Thyroid gland (tissue), 4 donors: ENCODE measurements at places on chromosomes 4 and X.

GRCh38 chr4:113145519-113146291, 96.3 kb downstream of the ANK2 start:
- H3K27me3 ChIP-seq, result no peaks in the 10 kb centered on the region
- no peak overlapping the region for H3K27ac ChIP-seq
- peak; percentile 40 for DNase-seq
- peaks cover 21% of the 10 kb centered on the region for H3K4me1 ChIP-seq
- no peak overlapping the region for H3K4me3 ChIP-seq
- no peaks in the 10 kb centered on the region for H3K36me3 ChIP-seq

DNA sequence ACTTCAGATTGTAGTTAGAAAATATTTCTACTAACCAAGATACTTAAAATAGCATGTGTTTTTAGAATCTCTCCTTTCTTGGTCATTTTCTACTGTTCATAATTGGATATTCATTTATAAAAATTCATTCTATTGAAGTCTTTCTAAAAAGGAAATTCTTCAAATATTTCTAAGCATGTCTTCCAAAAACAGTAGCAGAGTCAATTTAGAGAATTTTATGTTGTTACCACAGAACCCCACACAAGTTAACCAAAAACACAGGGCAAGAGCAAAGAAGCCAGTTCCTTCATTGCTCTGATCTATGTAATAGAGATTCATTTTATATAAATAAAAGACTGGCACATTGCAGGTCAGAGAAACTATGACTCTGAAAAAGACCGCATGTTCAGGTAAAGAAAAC, 345.1 kb upstream of the PITX2 start:
- no peaks in the 10 kb centered on the region for H3K36me3 ChIP-seq
- no peak overlapping the region for H3K27ac ChIP-seq
- H3K4me3 ChIP-seq, result no peak overlapping the region
- DNase-seq, result no peak
- H3K27me3 ChIP-seq, result no peaks in the 10 kb centered on the region

GRCh38 chrX:53669258-53669657, 17.3 kb downstream of the HUWE1 start:
- no peak for DNase-seq
- peaks cover 22% of the 10 kb centered on the region for H3K4me1 ChIP-seq
- H3K4me3 ChIP-seq, result no peak overlapping the region
- no peaks in the 10 kb centered on the region for H3K36me3 ChIP-seq
- H3K27me3 ChIP-seq, result no peaks in the 10 kb centered on the region

DNA sequence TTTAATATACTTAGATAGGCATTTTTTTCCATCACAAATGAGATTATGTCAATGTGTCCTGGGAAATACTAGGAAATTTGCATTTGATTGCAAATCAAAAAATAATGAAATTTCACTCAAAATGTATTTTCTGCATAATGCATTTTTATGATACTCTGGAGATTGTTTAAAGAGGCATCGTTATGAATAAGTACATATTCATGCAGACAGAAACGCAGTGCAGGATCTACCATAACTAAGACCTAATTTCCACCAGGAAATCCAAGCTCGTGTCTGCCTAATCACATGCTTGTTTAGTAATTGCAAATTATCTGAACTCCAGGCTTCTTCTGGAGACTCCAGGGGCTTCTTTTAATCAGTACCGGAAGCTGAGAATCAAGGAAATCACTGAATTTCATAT, 163.5 kb upstream of the MXRA5 start:
- no peak overlapping the region for H3K27ac ChIP-seq
- H3K4me1 ChIP-seq, result no peaks in the 10 kb centered on the region
- no peaks in the 10 kb centered on the region for H3K27me3 ChIP-seq
- H3K4me3 ChIP-seq, result no peak overlapping the region

GRCh38 chrX:150547375-150548115, 20.9 kb upstream of the MTM1 start:
- H3K36me3 ChIP-seq, result no peaks in the 10 kb centered on the region
- no peaks in the 10 kb centered on the region for H3K27me3 ChIP-seq
- no peak overlapping the region for H3K4me3 ChIP-seq
- peak; percentile 88 for DNase-seq
- peaks cover 35% of the 10 kb centered on the region for H3K4me1 ChIP-seq

DNA sequence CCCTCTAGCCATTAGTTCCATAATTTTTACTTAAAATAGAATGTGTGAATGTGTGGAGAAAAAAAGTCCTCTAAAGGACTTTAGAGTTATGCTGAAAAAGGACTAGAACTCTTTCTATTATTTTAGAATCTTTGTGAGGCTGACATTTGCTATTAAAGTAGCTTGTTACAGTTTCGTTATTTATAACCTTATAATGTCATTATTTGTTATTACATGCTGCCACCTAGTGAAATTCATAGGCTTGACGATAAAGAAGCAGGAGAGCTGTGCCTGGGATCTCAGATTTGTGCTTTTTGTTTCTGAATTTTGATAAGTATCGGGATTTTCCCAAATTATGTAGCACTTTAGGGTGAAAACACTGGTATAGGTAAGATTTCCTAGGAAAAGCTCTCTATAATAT, 38.5 kb upstream of the TAPT1 start:
- H3K36me3 ChIP-seq, result no peaks in the 10 kb centered on the region
- H3K4me1 ChIP-seq, result no peaks in the 10 kb centered on the region
- no peak for DNase-seq
- no peaks in the 10 kb centered on the region for H3K27me3 ChIP-seq

DNA sequence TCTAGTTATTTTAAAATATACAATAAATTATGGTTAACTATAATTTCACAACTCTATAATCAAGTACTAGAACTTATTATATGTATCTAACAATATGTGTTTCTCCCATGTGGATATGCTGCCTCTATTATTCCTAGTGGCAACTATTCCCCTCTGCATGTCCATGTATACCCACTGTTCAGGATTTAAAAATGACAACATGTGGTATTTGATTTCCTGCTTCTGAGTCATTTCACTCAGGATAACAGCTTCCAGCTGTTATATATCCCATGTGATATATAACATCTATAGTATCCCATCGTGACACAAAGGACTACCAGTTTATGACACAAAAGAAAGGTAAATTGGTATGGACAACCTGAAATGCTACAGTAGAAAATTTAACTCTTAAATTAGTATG, 167.4 kb upstream of the TACR3 start:
- H3K27me3 ChIP-seq, result no peaks in the 10 kb centered on the region
- no peaks in the 10 kb centered on the region for H3K4me1 ChIP-seq
- no peak overlapping the region for H3K4me3 ChIP-seq
- no peak for DNase-seq

- H3K36me3 ChIP-seq, result no peaks in the 10 kb centered on the region
- no peak for DNase-seq
- H3K4me1 ChIP-seq, result no peaks in the 10 kb centered on the region
- no peaks in the 10 kb centered on the region for H3K27me3 ChIP-seq
- no peak overlapping the region for H3K27ac ChIP-seq
These were observed 457.4 kb downstream of the IL1RAPL1 start for GRCh38 chrX:29044423-29045184.

GRCh38 chrX:117429501-117429900, 687.1 kb downstream of the KLHL13 start:
- no peaks in the 10 kb centered on the region for H3K4me1 ChIP-seq
- no peaks in the 10 kb centered on the region for H3K27me3 ChIP-seq
- no peaks in the 10 kb centered on the region for H3K36me3 ChIP-seq
- DNase-seq, result no peak

DNA sequence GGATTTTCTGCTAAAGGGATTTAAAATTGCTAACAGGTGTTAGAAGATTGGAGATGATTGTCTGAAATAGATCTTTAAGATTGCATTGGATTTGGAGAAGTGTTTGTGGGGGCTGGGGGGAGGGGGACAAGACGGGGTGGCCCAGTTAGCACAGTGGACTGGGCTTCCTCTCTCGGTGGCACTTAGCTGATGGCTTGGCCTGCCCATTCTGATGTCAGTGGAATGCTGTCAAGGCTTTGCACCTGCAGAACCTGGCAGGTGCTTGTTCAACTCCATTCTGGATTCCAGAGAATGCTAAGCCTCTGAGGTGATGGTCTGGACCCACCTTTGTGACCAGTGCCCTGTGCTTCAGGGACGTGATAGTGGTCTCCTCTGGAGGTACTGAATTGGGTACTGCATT, 43.7 kb downstream of the ADD1 start:
- H3K4me3 ChIP-seq, result no peak overlapping the region
- no peak overlapping the region for H3K27ac ChIP-seq
- H3K27me3 ChIP-seq, result no peaks in the 10 kb centered on the region
- H3K4me1 ChIP-seq, result no peaks in the 10 kb centered on the region

DNA sequence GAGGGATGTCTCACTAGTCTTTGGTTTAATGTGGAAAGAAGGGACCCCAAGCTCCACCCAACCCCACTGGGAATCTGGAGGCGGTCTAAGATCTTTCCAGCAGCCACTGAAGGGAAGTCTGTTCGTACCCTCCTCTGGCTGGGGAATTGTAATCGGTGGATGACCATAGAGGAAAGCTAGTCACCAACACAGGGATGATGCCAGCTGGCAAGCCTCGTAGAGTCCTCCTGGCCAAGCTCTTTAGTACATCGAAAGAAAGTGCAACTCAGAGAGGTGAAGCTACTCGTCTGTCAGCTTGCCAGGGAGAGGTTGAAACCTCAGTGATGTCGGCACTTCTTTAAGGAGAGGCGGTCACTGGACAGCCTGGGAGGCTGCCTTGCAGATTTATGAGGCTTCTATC, 58.7 kb downstream of the MAMLD1 start:
- no peaks in the 10 kb centered on the region for H3K36me3 ChIP-seq
- H3K27ac ChIP-seq, result no peak overlapping the region
- DNase-seq, result no peak

DNA sequence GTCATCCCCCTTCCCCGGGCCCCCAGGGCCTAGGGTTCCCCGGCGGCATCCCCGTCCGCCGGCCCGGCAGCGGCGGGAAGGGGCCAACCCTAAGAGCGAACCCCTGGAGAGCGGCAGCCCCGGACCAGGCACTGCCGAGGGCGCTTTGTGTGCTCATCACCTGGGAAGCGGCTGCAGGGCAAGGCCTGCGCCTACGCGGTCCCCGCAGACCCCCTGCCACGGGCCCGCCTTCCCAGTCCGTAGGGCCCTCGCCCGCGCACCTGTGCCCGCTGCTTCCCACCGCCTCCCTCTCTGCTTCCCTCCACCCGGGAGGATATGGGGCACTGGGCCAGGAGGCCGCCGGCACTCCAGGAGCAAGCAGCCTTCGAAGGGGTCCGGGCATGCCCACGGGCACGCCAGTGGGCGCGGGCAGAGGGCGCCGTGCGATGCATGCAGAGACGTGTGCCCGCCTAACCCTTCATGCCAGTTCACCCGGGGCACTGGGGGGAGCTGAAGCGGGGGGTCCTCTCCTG, 2.6 kb downstream of the FLNA start:
- peak overlapping the region; percentile 20 for H3K4me3 ChIP-seq
- no peaks in the 10 kb centered on the region for H3K27me3 ChIP-seq
- peak overlapping the region; percentile 17 for H3K27ac ChIP-seq

GRCh38 chr4:177923888-177924287, 481.7 kb upstream of the AGA start:
- H3K27me3 ChIP-seq, result no peaks in the 10 kb centered on the region
- no peak for DNase-seq
- H3K27ac ChIP-seq, result no peak overlapping the region
- no peaks in the 10 kb centered on the region for H3K36me3 ChIP-seq

DNA sequence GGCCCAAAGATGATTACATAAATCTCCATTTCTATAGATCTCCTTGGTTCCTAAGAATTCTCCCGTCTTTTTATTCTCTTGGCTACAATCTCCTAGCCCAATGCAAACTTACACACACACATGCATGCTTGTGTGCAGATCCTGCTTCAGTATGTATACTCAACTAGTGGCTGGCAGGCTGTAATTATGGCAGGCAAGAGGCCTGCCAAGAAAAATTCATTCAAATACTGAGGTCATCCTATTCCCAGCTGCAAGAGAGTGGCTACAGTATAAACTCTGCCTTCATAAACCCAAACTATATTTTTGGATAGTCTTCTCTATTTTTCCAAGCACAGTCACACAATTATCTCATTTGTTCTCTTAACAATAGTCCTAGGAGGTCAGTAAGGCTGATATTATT, 95.2 kb downstream of the SHROOM4 start:
- DNase-seq, result no peak
- no peaks in the 10 kb centered on the region for H3K4me1 ChIP-seq
- no peak overlapping the region for H3K4me3 ChIP-seq
- no peaks in the 10 kb centered on the region for H3K27me3 ChIP-seq
- no peaks in the 10 kb centered on the region for H3K36me3 ChIP-seq

- no peak overlapping the region for H3K4me3 ChIP-seq
- H3K27ac ChIP-seq, result no peak overlapping the region
- no peaks in the 10 kb centered on the region for H3K27me3 ChIP-seq
- H3K4me1 ChIP-seq, result no peaks in the 10 kb centered on the region
- H3K36me3 ChIP-seq, result no peaks in the 10 kb centered on the region
- DNase-seq, result no peak
These were observed 101.5 kb upstream of the ADAMTS3 start for GRCh38 chr4:72670521-72670920.

DNA sequence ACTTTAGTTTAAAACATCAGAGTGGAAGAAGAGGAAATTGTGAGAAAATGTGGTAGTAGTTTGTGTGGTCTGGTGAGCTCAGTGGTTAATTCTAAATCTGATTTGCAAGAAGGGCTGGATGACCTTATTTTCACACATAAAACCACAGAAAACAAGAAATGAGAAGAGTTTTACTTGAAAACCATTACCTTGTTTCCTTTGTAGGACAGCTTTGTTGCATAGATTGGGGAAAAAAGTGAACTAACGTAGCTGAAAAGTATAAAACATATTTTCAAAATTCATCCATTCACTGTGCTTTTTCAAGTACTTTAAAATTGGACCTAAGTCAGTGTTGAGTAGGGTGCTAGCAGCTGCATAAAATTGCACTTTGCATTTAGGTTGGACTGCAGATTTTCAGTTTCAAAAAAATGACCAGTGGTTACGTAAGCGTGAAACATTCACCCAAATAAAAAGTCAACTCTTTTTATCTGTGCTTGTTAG, 211.3 kb downstream of the ARHGAP10 start:
- H3K27me3 ChIP-seq, result no peaks in the 10 kb centered on the region
- no peak overlapping the region for H3K4me3 ChIP-seq
- H3K27ac ChIP-seq, result no peak overlapping the region
- H3K36me3 ChIP-seq, result no peaks in the 10 kb centered on the region

DNA sequence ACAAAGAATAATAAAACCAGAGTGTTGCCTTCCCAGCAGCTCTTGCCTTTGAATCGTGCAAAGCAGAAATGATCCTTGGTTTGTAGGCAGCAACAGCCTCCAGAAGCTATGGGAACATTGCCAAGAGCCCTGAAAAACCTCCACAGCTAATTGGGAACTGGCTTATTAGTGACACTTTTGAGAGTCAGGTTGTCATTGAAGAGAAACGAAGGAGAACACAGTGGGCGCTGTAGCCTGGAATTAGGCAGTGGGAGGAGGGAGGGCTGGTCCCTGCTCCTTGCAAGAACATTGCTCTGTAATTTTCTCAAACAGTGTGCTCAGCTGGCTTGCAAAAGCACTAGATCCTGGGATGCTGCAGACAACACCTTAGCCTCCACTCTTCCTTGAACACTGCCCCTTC, 331.5 kb upstream of the EMCN start:
- no peak overlapping the region for H3K4me3 ChIP-seq
- H3K27ac ChIP-seq, result no peak overlapping the region
- no peaks in the 10 kb centered on the region for H3K4me1 ChIP-seq
- no peaks in the 10 kb centered on the region for H3K36me3 ChIP-seq
